Smooth muscle cell of bladder (primary cell): ENCODE measurements at places on chromosomes 6 and 20. TPM values are rescaled to one million over a fixed set of nuclear protein-coding genes. Genes with fewer than 3 reads are reported as not detected.

Gene FAM209A
- total RNA-seq, result not detected in 2 replicates

Gene ALDH8A1
- 0.28 and 0.46 TPM in 2 replicates for total RNA-seq

Gene BPIFB1
- not detected in 2 replicates for total RNA-seq

Gene RIPPLY2
- total RNA-seq, result 0.28 TPM in 1 of 2 replicates, not detected in the other

Gene MYCT1
- total RNA-seq, result under 0.01 and 0.65 TPM in 2 replicates

Gene HLA-DRA
- total RNA-seq, result 0.09 TPM in 1 of 2 replicates, not detected in the other

Gene VGLL2
- total RNA-seq, result not detected in 2 replicates

Gene KCNS1
- 0.14 and 0.65 TPM in 2 replicates for total RNA-seq

Gene RBM39
- 319 and 352 TPM in 2 replicates for total RNA-seq

Gene OXT
- 0.18 and 0.28 TPM in 2 replicates for total RNA-seq

Gene ILRUN
- total RNA-seq, result 28.9 and 37.9 TPM in 2 replicates

Gene PRL
- under 0.01 TPM in 1 of 2 replicates, not detected in the other for total RNA-seq

Gene IPCEF1
- 0.09 and 0.43 TPM in 2 replicates for total RNA-seq

Gene PRDM1
- total RNA-seq, result 1.2 and 2.0 TPM in 2 replicates

Gene CCN6
- not detected in 2 replicates for total RNA-seq

Gene ZFP57
- total RNA-seq, result 0.37 TPM in 1 of 2 replicates, not detected in the other
